Upper lobe of left lung (tissue), 6 donors: ENCODE measurements at places on chromosomes 6 and 20. TPM values are rescaled to one million over a fixed set of nuclear protein-coding genes. Genes with fewer than 3 reads are reported as not detected.

TSPO2 gene
- total RNA-seq = not detected

SSTR4 gene
- not detected for total RNA-seq

- no peak for DNase-seq
Measured at GRCh38 chr6:151181706-151182363, 57.9 kb upstream of the AKAP12 start.

DNA sequence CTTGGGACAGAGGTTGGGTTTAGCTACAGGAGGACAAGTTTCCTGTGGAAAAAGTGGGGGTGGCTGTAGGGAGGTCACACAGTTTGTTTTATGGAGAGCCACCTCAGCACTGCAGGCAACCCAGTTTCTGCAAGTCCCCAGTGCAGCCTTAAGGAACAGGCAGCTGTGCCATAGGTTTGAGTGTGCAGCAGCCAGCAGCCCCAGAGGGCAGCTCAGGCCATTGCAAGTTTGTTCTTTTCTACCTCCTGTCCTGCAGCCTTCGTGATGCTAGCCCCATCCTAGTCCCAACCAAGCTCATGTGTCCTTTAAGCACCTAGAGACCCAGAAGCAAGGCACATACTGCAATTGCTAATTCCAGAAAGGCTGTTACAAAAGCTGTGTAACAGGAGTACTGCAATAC lies 58.8 kb downstream of the ZBTB9 start:
- no peak for DNase-seq

DNA sequence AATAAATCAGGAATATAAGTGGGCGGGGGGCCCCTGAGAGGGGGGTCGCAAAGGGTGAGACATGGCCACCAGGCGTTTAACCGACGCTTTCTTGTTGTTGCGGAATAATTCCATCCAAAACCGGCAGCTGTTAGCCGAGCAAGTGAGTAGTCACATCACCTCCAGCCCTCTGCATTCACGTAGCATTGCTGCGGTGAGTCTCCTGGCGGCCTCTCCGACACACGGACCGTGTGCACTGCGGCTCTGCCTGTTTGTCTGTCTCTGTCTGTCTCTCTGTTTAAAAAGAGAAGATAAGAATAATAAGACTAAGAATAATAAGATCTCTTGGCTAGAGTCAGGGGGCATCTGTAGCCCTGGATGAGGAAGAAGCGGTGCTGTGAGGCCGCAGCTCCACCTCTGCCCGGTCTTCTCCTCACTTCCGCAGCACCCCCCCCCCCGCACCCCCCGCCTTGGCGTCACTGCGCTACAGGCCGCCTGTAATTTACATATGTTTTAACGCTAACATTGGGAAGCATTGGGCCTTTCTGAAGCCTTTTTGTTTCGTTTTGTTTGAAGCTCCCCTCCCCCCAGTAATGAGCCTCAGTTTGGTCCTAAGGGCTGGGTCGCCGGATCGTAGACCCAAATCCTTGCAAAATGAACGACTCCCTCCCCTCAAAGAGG lies 993 bp downstream of the STX16 start:
- peak; percentile 75 for DNase-seq

GRCh38 chr20:4471221-4471620 lies 250.5 kb upstream of the PRND start:
- no peak for DNase-seq

PLCB1 gene
- total RNA-seq = 18.6 TPM

GRCh38 chr6:297571-298232 lies 5.4 kb downstream of the DUSP22 start:
- DNase-seq = no peak

ETV7 gene
- total RNA-seq = 10.5 TPM

GRCh38 chr20:59149678-59150504 lies 13.7 kb upstream of the ZNF831 start:
- DNase-seq = no peak

- peak; percentile 70 for DNase-seq
Measured at GRCh38 chr6:35486005-35486925, 10.6 kb downstream of the TEAD3 start.

SLA2 gene
- 0.97 TPM for total RNA-seq

TRIM31 gene
- total RNA-seq = not detected

DNA sequence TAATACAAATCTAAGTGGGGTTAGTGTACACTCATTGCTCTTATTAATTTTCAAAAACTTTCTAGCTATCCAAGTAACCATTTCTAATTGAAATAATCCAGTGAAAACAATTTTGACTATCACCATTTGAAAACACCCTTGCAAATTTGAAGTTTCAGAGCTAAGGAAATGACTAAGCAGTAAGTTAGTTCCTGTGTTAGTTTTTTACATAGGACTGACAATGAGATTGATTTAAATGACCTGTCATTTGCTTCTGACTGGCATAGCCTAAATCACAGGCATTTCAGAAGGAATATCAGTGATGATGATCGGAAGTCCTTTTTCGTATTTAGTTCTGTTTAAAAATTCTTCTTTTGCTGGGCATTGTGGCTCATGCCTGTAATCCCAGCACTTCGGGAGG lies 27.0 kb downstream of the STK4 start:
- DNase-seq = no peak

- no peak for DNase-seq
Measured at GRCh38 chr20:58469616-58470015, 45.6 kb downstream of the APCDD1L start.

GRCh38 chr6:168078175-168078942 lies 653 bp downstream of the FRMD1 start:
- peak; percentile 40 for DNase-seq

- DNase-seq = peak; percentile 62
Measured at GRCh38 chr6:19892260-19892659, 55.1 kb downstream of the ID4 start.

- DNase-seq = no peak
Measured at GRCh38 chr6:25788305-25788922, 33.9 kb downstream of the SLC17A4 start.

- no peak for DNase-seq
Measured at GRCh38 chr6:134098276-134098675, 45.9 kb upstream of the SLC2A12 start.

DNA sequence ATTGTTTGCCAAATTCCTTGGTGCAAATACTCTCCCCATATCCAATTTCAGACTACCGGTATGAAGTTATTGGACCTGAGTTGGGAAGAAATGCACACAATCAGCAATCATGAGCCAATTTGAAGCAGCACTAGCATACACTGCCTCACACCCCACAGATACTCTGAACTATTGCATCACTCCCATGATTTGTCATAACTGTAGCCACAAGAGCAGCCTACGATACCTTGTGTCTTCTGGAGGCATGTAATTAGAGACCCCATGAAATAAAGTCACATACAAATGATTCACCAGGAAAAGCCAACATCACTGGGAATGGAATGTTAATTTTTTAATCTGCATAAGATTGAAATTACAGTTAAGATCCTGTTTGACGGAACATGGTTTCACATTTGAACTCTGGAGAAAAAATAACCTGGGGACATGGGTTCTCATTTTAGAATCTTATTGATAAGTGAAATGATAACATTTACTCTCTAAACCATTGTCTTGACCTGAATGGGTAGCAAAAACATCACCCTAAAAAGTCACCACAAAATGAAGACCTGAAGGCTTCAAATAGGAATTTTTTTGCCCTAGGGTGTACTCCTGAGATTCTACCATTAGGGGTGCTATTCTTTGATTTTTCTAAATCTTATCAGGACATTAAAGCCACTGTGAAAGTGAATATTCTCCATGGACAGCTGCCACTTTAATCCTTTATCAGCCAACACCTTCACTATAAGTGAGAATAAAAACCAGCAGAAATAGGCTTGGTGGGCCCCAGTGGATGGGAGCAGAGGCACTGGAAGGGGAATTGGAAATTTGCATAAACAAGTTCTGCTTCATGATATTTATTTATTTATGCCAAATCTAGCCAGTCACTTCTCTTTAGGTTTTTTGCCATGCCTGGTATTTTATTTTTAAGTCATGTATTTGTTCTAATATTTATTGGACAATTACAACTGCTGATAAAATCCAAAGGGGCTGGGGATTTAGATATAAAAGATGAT lies 34.5 kb upstream of the HBS1L start:
- DNase-seq = no peak

DNA sequence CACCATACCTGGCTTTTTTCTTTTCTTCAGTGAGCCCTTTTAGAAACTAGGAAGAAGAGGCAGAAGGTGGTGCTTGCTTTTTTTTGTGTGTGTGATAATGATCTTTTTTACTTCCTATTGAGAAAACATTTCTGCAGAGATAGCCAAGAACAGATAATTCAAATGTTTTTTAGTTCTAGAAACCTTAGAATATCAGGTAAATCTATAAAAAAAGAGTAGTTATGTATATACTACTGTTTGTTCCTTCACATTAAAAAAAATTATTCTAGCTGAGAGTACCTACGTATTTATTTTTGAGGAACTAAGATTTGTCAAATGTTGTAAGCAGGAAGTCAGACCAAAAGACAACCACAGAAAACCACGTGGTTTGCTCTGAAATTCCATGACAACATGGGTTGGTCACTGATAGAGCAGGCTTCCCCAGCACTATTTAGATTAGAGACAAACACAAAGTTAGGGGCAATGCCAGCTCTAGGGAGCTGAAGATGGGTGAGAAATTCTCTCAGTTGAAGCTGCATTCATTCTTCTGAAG lies 12.8 kb downstream of the STK4 start:
- no peak for DNase-seq

RAET1E gene
- 0.31 TPM for total RNA-seq

GRCh38 chr20:52895701-52896100 lies 76.5 kb upstream of the TSHZ2 start:
- no peak for DNase-seq

- no peak for DNase-seq
Measured at GRCh38 chr20:1724901-1725300, 67.3 kb upstream of the SIRPG start.

SLC24A3 gene
- 8.1 TPM for total RNA-seq
